Fibroblast of the aortic adventitia (primary cell): ENCODE measurements at places on chromosomes 4 and X. TPM values are rescaled to one million over a fixed set of nuclear protein-coding genes. Genes with fewer than 3 reads are reported as not detected.

The AKAP4 gene
- under 0.01 TPM in 1 of 2 replicates, not detected in the other for total RNA-seq

The BRS3 gene
- total RNA-seq = not detected in 2 replicates

The GIMD1 gene
- not detected in 2 replicates for total RNA-seq

The PI4K2B gene
- 21.2 and 34.3 TPM in 2 replicates for total RNA-seq

The WDR17 gene
- 2.6 and 3.1 TPM in 2 replicates for total RNA-seq

The TBC1D9 gene
- 12.8 and 28.7 TPM in 2 replicates for total RNA-seq

The SPANXN4 gene
- total RNA-seq = not detected in 2 replicates

The FRAS1 gene
- 1.9 and 16.8 TPM in 2 replicates for total RNA-seq

The ZBED1 gene
- total RNA-seq = 19.0 and 25.3 TPM in 2 replicates

The TNMD gene
- total RNA-seq = 0.90 TPM in 1 of 2 replicates, not detected in the other

The CD99 gene
- 355 and 675 TPM in 2 replicates for total RNA-seq

The USP26 gene
- total RNA-seq = not detected in 2 replicates

The GSX2 gene
- not detected in 2 replicates for total RNA-seq

The HELT gene
- total RNA-seq = not detected in 2 replicates

The ASB12 gene
- not detected in 2 replicates for total RNA-seq

The FRG2 gene
- total RNA-seq = not detected in 2 replicates

The ZAR1 gene
- not detected in 2 replicates for total RNA-seq

The MAPK10 gene
- total RNA-seq = 48.2 and 69.6 TPM in 2 replicates

The ATP2B3 gene
- total RNA-seq = not detected in 2 replicates

The SOD3 gene
- total RNA-seq = 65.3 and 75.2 TPM in 2 replicates

The TCEAL9 gene
- 225 and 327 TPM in 2 replicates for total RNA-seq

The BMPR1B gene
- total RNA-seq = 2.2 and 13.5 TPM in 2 replicates
